ENCODE measurements at places on chromosomes 7 and 10.

DNA sequence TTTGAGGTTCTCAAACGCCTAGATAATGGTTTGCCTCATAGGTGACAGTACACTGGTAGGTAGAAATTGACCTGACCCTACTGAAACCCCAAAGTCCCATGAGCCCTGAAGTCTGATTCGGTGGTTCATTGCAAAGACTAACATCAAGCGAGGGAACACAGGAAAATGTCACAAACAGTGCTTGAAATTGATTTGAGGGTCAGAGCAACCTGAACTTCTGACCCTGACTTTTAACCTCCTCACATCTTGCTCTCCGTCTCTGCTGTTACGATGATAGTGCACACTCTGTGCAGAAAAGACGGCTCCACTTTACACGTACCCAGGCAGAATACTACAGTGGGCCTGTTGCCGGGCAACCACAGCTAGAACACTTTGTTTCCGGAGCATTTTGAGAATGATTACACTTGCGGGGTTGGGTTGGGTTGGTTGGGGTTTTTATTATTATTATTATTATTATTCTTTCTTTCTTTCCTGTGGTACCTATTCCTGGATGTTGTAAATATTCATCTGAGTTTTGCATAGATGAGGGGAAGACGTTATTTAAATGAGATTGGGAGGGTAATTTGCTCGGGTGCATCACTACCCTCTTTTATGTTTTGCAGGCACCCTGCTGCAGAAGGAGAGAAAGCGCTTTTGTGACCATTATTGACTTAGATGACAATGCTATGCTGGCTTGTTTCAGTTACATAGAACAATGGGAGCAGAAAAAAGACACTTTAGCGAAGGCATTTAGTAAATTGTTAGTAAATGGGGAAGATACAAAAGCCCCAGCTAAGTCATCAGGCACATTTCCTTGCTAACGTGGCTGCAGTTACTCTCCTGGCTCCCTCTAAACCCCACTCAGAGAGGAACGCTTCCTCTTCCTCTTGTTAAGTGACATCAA, 438.1 kb upstream of the NRP1 start:
- H3K27ac ChIP-seq, result no peak overlapping the region
- H3K27me3 ChIP-seq, result no peaks in the 10 kb centered on the region
- H3K4me3 ChIP-seq, result no peak overlapping the region

GRCh38 chr7:11706666-11707605, 125.1 kb downstream of the THSD7A start:
- H3K4me3 ChIP-seq, result no peak overlapping the region
- no peaks in the 10 kb centered on the region for H3K27me3 ChIP-seq
- H3K36me3 ChIP-seq, result no peaks in the 10 kb centered on the region
- no peak for DNase-seq
- no peak overlapping the region for H3K27ac ChIP-seq

GRCh38 chr7:79608005-79608404, 154.5 kb upstream of the MAGI2 start:
- H3K4me1 ChIP-seq, result no peaks in the 10 kb centered on the region
- H3K36me3 ChIP-seq, result no peaks in the 10 kb centered on the region
- DNase-seq, result no peak
- no peak overlapping the region for H3K4me3 ChIP-seq
- H3K27ac ChIP-seq, result no peak overlapping the region
- peaks cover 60% of the 10 kb centered on the region for H3K27me3 ChIP-seq

GRCh38 chr10:55203319-55203718, 402.3 kb upstream of the PCDH15 start:
- DNase-seq, result no peak
- H3K4me1 ChIP-seq, result no peaks in the 10 kb centered on the region
- H3K27me3 ChIP-seq, result peaks cover 73% of the 10 kb centered on the region

GRCh38 chr7:38700116-38700515, 68.9 kb upstream of the AMPH start:
- DNase-seq, result peak; percentile 49
- H3K36me3 ChIP-seq, result no peaks in the 10 kb centered on the region
- no peak overlapping the region for H3K4me3 ChIP-seq
- no peaks in the 10 kb centered on the region for H3K27me3 ChIP-seq

DNA sequence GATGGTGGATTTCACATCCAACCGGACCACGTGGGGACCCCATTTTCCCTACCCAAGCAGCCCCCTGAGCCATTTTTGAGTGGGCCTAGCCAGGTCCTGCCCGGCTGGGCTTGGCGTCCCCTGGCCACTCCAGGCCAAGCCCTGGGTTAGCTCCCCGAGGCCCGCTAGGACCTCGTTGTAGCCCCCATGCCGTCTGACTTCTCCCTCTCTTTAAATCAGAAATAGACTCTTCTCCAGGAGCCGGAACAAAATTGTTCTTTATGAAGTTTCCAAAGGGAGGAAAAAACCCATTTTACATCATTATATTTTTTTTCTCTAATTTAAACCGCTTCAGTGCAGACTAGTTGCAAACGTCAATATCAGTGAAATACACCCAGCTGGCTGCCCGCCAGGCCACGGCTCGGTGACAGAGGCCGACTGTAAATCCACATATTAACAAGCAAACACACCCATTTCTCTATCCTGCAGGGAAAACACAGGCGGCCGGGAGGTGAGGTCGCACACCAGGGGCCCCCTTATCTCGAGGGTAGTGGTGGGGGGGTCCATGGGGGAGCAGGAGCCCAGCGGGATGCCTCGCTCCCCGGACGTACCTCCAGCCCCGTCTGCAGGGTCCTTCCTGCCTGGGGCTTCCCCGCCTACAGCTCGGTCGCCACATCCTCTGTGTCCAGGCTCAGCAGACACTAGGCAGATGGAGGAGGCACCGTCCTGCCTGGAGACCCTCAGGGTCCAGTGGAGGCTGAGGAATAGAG, 72.7 kb downstream of the ELFN1 start:
- no peak for DNase-seq
- H3K36me3 ChIP-seq, result no peaks in the 10 kb centered on the region
- H3K4me1 ChIP-seq, result no peaks in the 10 kb centered on the region
- no peak overlapping the region for H3K4me3 ChIP-seq

DNA sequence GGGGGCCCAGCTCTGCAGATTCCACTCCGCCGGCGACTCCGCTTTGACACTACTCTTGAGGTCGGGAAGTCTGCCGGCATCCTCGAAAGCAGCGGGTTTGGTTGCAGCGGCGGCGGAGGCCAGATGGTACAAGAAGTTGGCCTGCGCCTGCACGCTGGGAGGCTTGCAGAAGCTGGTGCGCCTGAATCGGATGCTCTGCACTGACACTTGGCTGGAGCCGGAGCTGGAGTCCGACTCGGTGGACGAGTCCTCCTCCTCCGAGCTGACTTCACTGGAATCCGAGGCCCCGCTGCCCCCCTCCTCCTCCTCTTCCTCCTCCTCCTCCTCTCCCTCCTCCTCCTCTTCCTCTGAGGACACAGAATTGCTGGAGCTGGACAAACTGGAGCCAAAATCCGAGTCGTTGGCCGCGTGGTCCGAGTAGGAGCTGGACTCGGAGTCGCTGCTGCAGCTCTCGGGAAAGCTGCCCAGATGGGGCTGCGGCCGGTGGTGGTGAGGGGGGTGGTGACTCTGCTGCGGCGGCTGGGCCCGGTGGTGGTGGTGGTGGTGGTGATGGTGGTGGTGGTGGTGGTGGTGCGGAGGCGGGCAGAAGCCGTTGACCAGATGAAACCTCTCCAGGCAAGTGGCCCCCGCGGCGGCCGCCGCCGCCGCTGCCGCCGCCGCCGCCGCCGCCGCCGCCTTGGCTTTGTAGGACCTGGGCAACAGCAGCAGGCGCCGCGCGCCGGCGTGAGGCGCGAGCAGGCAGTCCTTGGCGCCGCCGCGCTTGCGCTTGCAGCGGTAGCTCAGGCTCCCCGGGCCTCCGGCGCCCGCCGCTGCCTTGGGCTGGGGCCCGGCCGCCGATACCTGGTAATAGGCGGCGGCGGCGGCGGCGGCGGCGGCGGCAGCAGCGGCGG, 9.0 kb downstream of the SKIDA1 start:
- H3K36me3 ChIP-seq, result peaks cover 6% of the 10 kb centered on the region
- peak; percentile 50 for DNase-seq
- H3K27ac ChIP-seq, result no peak overlapping the region

DNA sequence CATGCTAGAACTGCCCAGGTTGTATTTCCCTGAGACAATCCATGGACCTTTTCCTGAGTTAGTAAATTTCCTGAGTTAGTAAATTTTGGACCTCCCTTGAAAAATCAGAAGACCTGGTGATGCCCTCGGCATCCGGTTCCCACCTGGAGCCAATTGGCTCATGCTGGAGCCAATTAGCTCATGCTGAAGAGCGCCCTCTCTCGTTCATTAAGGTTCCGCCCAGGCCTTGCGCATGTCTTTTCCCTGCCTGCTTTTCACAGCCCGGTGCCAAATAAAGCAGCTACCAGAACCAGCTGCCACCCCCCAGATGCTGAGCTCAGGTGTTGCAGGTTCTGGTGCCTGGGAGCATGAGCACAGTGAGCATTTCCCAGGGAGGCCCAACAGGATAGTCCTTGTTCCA, 96.2 kb downstream of the APBB1IP start:
- H3K4me1 ChIP-seq, result no peaks in the 10 kb centered on the region
- H3K27me3 ChIP-seq, result peaks cover 31% of the 10 kb centered on the region
- no peak overlapping the region for H3K4me3 ChIP-seq
- peak; percentile 11 for DNase-seq
- H3K27ac ChIP-seq, result no peak overlapping the region
- no peaks in the 10 kb centered on the region for H3K36me3 ChIP-seq

- no peak overlapping the region for H3K4me3 ChIP-seq
- H3K27ac ChIP-seq, result no peak overlapping the region
- H3K27me3 ChIP-seq, result peaks cover 12% of the 10 kb centered on the region
Measured at GRCh38 chr7:95056901-95057300, 149.5 kb downstream of the PPP1R9A start.

- H3K27me3 ChIP-seq, result no peaks in the 10 kb centered on the region
- no peak overlapping the region for H3K27ac ChIP-seq
- no peak overlapping the region for H3K4me3 ChIP-seq
- DNase-seq, result no peak
- peaks cover 6% of the 10 kb centered on the region for H3K4me1 ChIP-seq
Measured at GRCh38 chr10:12823328-12823727, 178.2 kb downstream of the CCDC3 start.

DNA sequence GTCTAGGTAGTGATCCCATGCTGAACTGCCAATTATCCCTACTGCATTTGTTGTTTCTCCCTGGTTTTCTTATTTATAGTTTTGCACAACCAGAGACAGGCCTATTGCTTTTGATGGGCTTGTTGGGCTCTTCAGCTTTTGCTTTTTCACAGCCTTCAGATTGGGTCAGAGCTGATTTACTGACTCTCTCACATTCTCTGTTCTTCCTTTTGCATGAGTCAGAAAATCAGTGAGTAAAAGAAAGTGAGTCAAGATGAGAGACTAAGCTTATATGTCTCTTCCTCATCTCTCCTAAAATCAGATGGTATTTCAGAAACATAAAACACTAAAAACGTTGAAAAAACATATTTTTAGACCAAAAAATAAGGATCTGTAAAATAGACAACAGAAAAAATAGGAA, 1135.4 kb downstream of the XPNPEP1 start:
- no peaks in the 10 kb centered on the region for H3K36me3 ChIP-seq
- H3K27me3 ChIP-seq, result no peaks in the 10 kb centered on the region
- no peak overlapping the region for H3K4me3 ChIP-seq

DNA sequence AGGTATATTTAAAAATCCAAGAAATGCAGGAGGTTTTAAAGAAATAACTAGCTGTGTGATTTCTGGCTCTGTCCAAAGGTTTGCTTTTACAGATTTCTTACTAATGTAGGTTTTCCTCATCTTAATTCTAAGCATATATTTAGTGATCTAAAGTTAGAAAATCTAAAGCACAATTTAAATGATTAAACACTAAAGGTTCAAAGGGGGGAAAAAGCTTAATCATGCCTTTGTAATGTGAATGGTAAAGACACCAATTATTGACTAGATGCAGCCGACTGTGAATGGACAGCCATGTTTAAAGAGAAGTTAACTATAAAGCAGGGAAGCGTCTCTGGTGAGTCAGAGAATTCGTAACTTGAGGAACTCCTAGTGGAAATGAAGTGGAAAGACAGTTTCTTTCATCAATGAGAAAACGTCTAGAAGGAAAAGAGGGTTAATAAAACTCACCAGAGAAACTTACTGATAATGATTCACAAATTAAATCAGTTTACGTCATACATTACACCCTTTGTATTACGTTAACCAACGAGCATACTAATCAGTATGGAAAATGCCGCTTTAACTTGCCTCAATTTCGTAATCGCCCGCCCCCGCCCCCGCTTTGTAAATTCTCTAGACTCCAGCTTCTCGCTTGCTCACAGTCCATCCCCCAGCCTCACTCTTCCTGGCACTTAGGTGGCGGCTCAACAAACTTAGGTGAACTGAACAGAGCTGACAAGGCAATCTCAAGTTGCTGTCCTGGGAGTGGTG, 1.1 kb upstream of the HBP1 start:
- peaks cover 5% of the 10 kb centered on the region for H3K4me1 ChIP-seq
- H3K27ac ChIP-seq, result peak overlapping the region; percentile 100
- H3K27me3 ChIP-seq, result no peaks in the 10 kb centered on the region
- peak; percentile 90 for DNase-seq

GRCh38 chr7:52095861-52096260, 779.3 kb upstream of the COBL start:
- no peak overlapping the region for H3K27ac ChIP-seq
- no peaks in the 10 kb centered on the region for H3K36me3 ChIP-seq
- no peak for DNase-seq
- no peaks in the 10 kb centered on the region for H3K4me1 ChIP-seq
- peaks cover 84% of the 10 kb centered on the region for H3K27me3 ChIP-seq

GRCh38 chr10:102643336-102644065, 778 bp upstream of the TRIM8 start:
- peaks cover 21% of the 10 kb centered on the region for H3K4me1 ChIP-seq
- peak overlapping the region; percentile 85 for H3K27ac ChIP-seq
- DNase-seq, result peak; percentile 69
- H3K36me3 ChIP-seq, result peaks cover 17% of the 10 kb centered on the region
- H3K27me3 ChIP-seq, result no peaks in the 10 kb centered on the region

GRCh38 chr10:61869774-61870525, 31.5 kb upstream of the ARID5B start:
- no peaks in the 10 kb centered on the region for H3K4me1 ChIP-seq
- no peak overlapping the region for H3K4me3 ChIP-seq
- no peaks in the 10 kb centered on the region for H3K27me3 ChIP-seq
- no peaks in the 10 kb centered on the region for H3K36me3 ChIP-seq
- no peak overlapping the region for H3K27ac ChIP-seq

GRCh38 chr7:90248706-90249105, 3.7 kb downstream of the CFAP69 start:
- no peak overlapping the region for H3K4me3 ChIP-seq
- no peaks in the 10 kb centered on the region for H3K36me3 ChIP-seq

DNA sequence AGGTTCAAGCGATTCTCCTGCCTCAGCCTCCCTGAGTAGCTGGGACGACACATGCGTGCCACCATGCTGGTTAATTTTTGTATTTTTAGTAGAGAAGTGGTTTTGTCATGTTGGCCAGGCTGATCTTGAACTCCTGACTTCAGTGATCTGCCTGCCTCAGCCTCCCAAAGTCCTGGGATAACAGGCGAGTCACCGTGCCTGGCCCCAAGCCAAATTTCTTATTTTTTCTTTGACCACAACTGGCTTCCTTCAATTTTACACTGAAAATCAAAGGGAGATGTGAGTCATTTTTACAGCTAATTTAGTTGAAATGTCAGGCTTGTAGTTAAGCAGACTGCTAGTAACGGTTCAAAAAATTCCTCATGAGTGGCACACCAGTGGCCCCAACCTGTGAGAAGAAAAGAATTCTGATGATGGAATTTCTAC, 7.8 kb downstream of the RNF216 start:
- peaks cover 11% of the 10 kb centered on the region for H3K4me1 ChIP-seq
- H3K27ac ChIP-seq, result peak overlapping the region; percentile 67
- H3K36me3 ChIP-seq, result peaks cover 43% of the 10 kb centered on the region
- DNase-seq, result peak; percentile 89
- no peaks in the 10 kb centered on the region for H3K27me3 ChIP-seq
